ENCODE measurements at places on chromosomes 16 and 17.

DNA sequence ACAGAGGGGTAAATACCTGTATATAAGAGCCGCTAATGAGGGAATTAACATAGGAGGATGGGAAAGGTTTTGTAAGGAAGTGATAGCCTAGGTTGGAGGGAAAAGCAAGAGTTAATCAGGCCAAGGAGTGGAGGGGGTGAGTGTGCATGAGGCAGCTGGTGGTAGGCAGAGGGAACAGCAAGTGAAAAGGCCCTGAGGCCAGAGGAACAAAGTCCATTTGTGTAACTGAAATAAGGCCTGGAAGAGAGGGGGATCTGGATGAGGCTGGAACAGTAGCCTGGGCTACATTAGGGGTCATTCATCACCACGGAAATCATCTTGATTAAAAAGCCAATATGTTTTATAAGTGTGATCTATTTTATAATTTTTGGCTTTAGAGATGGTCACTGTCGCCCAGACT lies 45.7 kb downstream of the FZD2 start:
- no peaks in the 10 kb centered on the region for H3K4me1 ChIP-seq
- no peak for DNase-seq
- H3K27ac ChIP-seq = no peak overlapping the region
- peaks cover 2% of the 10 kb centered on the region for H3K27me3 ChIP-seq
- no peak overlapping the region for H3K4me3 ChIP-seq
- H3K36me3 ChIP-seq = no peaks in the 10 kb centered on the region

GRCh38 chr16:71610936-71611871 lies 14.8 kb upstream of the MARVELD3 start:
- H3K27me3 ChIP-seq = peaks cover 34% of the 10 kb centered on the region
- peak; percentile 83 for DNase-seq
- no peak overlapping the region for H3K4me3 ChIP-seq
- H3K4me1 ChIP-seq = peaks cover 8% of the 10 kb centered on the region

DNA sequence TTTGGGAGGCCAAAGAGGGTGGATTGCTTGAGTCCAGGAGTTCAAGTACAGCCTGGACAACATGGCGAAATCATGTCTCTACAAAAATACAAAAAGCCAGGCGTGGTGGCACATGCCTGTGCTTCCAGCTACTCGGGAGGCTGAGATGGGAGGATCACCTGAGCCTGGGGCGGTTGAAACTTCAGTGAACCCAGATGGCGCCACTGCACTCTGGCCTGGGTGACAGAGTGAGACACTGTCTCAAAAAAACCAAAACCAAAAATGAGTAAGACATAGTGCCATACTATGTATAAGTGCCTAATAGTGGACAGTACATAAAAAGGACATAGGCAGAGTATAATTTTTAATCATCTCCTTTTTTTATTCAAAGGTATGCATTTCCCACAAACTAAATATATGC lies 4.0 kb downstream of the CTC1 start:
- no peaks in the 10 kb centered on the region for H3K27me3 ChIP-seq
- peaks cover 52% of the 10 kb centered on the region for H3K36me3 ChIP-seq
- peak; percentile 54 for DNase-seq
- no peak overlapping the region for H3K4me3 ChIP-seq

- H3K36me3 ChIP-seq = peaks cover 3% of the 10 kb centered on the region
- H3K27ac ChIP-seq = no peak overlapping the region
- H3K4me3 ChIP-seq = no peak overlapping the region
These were observed 15.3 kb downstream of the CREBBP start for GRCh38 chr16:3865241-3865640.

DNA sequence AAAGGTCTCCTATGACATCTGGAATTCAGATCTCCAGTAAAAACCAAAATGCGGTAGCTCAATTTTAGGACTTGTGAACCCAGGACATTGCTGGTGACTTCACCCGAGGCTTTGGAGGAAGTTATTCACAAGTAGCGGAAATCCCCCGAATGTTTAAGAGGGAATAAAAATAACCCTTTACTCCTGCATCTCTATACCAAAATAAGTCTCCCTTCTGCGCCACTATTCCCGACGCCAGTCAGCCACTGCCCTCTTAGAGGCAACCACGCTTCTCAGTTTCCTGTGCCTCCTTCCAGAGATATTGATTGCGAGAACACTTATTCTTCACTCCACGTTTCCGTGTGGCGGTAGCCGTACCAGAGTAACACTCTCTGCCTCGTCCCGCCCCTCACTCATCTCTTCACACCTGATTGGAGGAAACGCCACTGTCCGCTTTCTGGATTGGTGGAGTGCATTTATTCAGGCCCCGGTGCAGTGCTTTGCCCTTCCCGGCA lies 27.4 kb downstream of the EMP2 start:
- DNase-seq = peak; percentile 57
- H3K27ac ChIP-seq = no peak overlapping the region
- H3K4me1 ChIP-seq = peaks cover 12% of the 10 kb centered on the region
- H3K27me3 ChIP-seq = peaks cover 6% of the 10 kb centered on the region
- H3K36me3 ChIP-seq = no peaks in the 10 kb centered on the region
- peak overlapping the region; percentile 58 for H3K4me3 ChIP-seq

- H3K27ac ChIP-seq = no peak overlapping the region
- DNase-seq = no peak
- no peaks in the 10 kb centered on the region for H3K27me3 ChIP-seq
These were observed 9.5 kb upstream of the TMEM101 start for GRCh38 chr17:44024271-44024663.

DNA sequence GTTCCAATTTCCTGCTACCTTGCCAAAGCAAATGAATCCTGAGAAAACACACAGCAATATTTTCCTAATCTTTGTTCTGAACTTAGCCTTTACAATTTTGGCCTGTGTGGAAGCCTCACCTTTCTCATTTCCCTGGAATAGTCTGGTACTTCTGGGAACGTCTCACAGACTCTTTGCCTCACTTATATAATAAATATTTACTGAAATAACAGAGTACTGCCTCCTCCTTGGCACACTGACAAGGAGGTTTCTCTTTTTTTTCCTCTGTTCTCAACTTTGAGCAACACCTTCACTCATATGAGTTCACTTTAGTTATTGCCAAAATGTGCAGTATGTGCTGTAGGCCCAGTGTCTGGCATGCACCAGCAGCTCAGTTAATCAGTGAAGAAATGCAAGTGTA lies 37.3 kb downstream of the HSD17B2 start:
- H3K27me3 ChIP-seq = peaks cover 21% of the 10 kb centered on the region
- no peak for DNase-seq
- H3K36me3 ChIP-seq = peaks cover 2% of the 10 kb centered on the region
- H3K4me3 ChIP-seq = no peak overlapping the region
- no peaks in the 10 kb centered on the region for H3K4me1 ChIP-seq

DNA sequence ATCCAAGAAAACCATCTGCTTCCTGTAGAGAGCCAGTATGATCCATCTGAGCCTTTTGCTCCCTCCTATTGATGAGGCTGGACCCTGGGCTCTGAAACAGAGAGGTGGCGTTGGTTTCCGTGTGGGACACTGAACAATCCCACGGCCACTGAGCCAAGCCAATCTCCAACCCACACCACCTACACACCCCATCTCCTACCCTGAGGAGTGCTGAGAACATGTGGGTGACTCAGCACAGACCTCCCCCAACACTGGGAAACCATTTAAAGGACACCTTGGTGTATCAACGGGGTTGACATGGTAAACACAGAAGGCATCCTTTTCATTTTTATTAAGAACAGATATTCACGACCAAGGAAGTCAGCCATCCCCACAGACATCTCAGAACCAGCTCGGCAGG lies 332.1 kb downstream of the SLC39A11 start:
- no peak for DNase-seq
- no peaks in the 10 kb centered on the region for H3K36me3 ChIP-seq
- H3K27me3 ChIP-seq = no peaks in the 10 kb centered on the region
- H3K4me1 ChIP-seq = no peaks in the 10 kb centered on the region

DNA sequence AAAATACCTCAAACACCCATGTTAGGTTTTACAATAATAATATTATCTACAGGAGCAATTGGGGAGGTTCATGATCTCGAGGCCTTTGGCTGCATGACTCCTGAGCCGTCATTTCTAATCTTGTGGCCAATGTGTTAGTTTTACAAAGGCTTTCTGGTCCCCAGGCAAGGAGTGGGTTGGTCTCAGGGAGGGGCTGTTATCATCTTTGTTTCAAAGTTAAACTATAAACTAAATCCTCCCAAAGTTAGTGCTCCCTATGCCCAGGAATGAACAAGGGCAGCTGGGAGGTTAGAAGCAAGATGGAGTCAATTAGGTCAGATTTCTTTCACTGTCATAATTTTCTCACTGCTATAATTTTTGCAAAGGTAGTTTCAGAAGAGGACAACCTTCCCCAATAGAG lies 9.1 kb upstream of the CCL5 start:
- H3K36me3 ChIP-seq = peaks cover 17% of the 10 kb centered on the region
- peaks cover 73% of the 10 kb centered on the region for H3K4me1 ChIP-seq
- peak overlapping the region; percentile 8 for H3K4me3 ChIP-seq
- peak overlapping the region; percentile 76 for H3K27ac ChIP-seq
- peak; percentile 54 for DNase-seq

DNA sequence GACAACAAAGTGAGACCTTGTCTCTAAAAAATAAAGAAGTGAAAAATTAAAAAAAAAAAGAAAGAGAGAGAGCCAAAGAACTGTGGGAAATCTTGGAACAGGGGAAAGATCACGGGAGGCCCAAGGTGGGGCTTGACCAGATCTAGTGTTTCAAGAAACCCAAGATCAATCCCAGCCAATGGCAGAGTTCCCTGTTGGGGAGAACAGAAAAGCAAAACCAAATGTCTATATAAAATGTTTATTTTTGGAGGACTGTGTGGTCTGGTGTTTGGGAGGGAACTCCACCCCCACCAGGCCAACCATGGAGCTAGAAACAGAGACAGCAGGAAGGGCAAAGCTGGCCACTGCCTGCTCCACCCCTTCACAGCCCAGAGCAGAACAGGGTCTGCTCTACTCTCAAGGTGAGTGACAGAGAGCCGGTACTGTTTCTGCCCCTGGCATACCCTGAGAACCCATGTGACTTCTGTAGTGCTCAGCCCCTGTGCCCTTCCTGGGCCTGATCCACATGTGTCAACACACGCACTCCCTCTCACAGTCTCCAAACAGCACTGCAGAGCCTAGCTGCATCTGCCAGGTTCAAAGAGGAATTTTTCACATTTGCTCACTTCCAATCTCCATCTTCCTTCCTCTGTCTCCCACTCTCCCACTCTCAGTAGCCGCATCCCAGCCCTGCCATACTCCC lies 3.7 kb downstream of the TMEM101 start:
- DNase-seq = no peak
- peaks cover 14% of the 10 kb centered on the region for H3K36me3 ChIP-seq
- peaks cover 44% of the 10 kb centered on the region for H3K4me1 ChIP-seq
- no peak overlapping the region for H3K27ac ChIP-seq
- H3K4me3 ChIP-seq = no peak overlapping the region

DNA sequence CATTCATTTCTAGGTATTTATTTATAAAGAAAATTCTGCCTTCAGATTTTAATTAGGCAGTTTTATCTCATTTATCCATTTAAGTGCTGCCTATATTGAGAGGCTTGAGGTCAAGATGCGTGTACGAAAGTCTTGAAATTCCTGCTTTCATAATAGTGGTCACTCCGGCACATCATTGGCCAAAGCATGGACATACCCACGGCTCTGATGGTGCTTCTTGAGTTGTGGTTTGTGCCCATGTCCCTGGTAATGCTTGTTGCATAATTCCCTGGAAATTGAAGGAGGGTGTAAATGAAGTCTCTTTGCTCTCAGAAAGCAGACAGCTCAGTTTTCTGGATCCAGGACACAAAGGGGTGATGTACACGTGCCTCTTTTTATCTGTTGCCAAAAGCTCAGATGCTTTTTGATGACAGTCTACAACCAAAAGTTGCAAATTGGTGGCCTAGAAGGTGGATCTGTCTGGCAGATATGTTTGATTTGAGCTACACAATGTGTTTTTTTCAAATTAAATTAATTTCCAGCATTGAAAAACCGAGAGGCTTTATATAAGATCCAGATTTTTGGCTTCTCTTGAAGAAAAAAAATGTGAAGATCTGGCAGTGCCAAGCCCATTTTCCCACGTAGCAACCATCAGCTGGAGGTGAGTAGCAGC lies 94.4 kb downstream of the SHISA9 start:
- H3K4me3 ChIP-seq = no peak overlapping the region
- no peaks in the 10 kb centered on the region for H3K4me1 ChIP-seq
- H3K27ac ChIP-seq = no peak overlapping the region
- no peak for DNase-seq
- no peaks in the 10 kb centered on the region for H3K27me3 ChIP-seq
- H3K36me3 ChIP-seq = no peaks in the 10 kb centered on the region

DNA sequence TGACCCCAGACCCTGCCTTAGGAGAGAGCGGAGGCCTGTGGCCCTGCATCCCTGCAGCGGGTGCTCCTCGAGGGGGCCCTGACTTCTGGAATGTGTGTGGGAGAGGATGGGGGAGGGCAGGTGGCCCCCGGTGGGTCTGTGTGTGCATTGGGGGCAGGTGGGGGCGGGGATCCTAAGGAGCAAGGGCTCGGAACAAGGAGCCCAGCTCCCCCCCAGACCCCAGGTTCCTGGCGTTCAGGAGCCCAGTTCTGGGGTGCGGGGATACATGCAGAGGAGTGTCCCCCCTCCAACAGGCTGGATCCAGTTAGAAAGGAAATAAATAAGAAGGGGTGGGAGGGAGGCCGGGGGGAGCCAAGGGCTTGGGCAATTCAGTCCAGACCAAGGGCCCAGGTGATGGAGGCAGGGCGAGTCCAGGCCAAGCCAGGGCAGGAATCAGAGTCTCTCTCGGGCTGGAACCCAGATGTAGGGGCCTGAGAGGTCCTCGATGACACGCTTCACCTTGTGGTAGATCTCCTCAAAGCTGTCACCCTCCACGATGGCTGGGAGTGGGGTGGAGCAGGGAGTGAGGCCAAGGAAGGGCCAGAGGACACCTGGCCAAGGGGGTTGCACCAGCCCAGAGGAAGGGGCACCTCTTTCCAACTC lies 11.2 kb upstream of the ASGR1 start:
- no peak overlapping the region for H3K4me3 ChIP-seq
- H3K4me1 ChIP-seq = no peaks in the 10 kb centered on the region
- H3K36me3 ChIP-seq = no peaks in the 10 kb centered on the region
- DNase-seq = no peak

- no peaks in the 10 kb centered on the region for H3K4me1 ChIP-seq
- H3K4me3 ChIP-seq = no peak overlapping the region
- DNase-seq = no peak
- no peaks in the 10 kb centered on the region for H3K27me3 ChIP-seq
- H3K27ac ChIP-seq = no peak overlapping the region
These were observed 82.0 kb downstream of the FTO start for GRCh38 chr16:53785916-53786315.

- no peak overlapping the region for H3K4me3 ChIP-seq
- H3K4me1 ChIP-seq = peaks cover 4% of the 10 kb centered on the region
- no peak for DNase-seq
- peaks cover 17% of the 10 kb centered on the region for H3K27me3 ChIP-seq
- H3K36me3 ChIP-seq = no peaks in the 10 kb centered on the region
These were observed 2.9 kb upstream of the SCN4A start for GRCh38 chr17:63975541-63976092.

Data from activated CD8-positive, alpha-beta T cell treated with anti-CD3 and anti-CD28 coated beads, Interleukin-2, amount 10 ng/mL, durations not matched to agents 7 days and 5 days (primary cell).